Adipose tissue (tissue), 3 donors: ENCODE measurements at places on chromosomes 11 and 22. TPM values are rescaled to one million over a fixed set of nuclear protein-coding genes. Genes with fewer than 3 reads are reported as not detected.

The CHRNA10 gene
- 0.73 TPM for polyA plus RNA-seq

The ALDH3B2 gene
- polyA plus RNA-seq, result 0.07 TPM

The PANX2 gene
- 0.36 TPM for polyA plus RNA-seq

The TOMT gene
- not detected for polyA plus RNA-seq

The CCDC87 gene
- 0.17 TPM for polyA plus RNA-seq

The SAA1 gene
- polyA plus RNA-seq, result 438 TPM

The PLA2G3 gene
- polyA plus RNA-seq, result not detected

The SC5D gene
- 18.0 TPM for polyA plus RNA-seq

The TMEM45B gene
- 1.7 TPM for polyA plus RNA-seq

The TRIM22 gene
- 22.8 TPM for polyA plus RNA-seq

The RAPSN gene
- 0.21 TPM for polyA plus RNA-seq
